ENCODE measurements at places on chromosomes 16 and 17.

GRCh38 chr16:54060599-54061421 is 225.8 kb downstream of the IRX3 start:
- no peak for DNase-seq

DNA sequence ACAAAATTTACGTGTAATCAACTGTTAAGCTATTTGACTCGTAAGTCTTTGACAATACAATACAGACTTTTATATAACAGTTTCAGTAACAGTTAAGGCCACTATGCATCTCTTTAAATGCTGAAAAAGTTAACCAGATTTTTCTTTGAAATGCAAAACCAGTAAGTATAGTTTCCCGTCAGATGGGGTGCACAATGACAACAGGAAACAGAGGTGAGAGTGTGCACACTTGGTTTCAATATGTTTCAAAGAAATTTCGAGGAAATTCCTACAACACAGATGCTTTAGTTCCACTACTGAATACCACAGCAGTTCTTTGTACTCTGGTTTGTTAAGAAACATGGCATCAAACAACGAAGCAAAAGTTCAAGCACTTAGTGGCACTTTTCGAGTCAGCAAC is 48.4 kb downstream of the RNF157 start:
- peak; percentile 93 for DNase-seq

DNA sequence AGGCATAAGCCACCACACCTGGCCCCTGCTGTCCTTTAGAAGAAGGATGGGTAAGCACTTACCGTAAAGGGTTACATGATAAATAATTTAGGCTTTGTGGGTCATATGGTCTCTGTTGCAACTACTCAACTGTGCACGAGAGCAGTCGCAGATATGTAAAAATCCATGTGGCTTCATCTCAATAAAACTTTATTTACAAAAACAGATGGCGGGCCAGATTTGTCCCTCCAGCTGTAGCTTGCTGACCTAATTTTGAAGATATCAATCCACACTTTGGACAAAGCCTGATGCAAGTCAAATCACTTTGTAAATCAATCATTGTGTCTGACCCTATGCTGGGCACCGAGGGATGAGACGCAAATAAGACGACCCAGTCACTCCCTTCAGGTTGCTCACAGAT is 12.1 kb downstream of the TEKT5 start:
- DNase-seq: no peak

DNA sequence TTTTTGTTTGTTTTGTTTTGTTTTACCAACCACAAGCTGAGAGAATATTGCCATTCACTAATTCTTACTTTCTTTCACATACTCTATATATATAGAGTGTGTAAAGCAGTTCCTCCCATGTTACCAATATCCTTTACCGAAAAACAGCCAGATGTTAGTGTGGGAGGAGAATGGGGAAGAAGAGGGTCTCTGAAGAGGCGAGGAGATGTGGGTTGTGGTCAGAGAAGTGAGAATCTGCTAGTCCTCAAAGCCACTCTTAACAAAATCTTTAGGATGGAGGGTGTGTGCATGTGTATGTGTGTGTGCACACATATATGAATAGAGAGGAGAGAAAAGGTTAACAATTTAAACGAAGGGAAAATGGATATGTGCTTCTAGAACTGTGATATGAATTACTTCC is 80.6 kb downstream of the TUBD1 start:
- DNase-seq: no peak

GRCh38 chr17:17188586-17188985 is 17.5 kb downstream of the PLD6 start:
- no peak for DNase-seq
